Endodermal cell (in vitro differentiated cells): ENCODE measurements at places on chromosomes 7 and 10. TPM values are rescaled to one million over a fixed set of nuclear protein-coding genes. Genes with fewer than 3 reads are reported as not detected.

DNA sequence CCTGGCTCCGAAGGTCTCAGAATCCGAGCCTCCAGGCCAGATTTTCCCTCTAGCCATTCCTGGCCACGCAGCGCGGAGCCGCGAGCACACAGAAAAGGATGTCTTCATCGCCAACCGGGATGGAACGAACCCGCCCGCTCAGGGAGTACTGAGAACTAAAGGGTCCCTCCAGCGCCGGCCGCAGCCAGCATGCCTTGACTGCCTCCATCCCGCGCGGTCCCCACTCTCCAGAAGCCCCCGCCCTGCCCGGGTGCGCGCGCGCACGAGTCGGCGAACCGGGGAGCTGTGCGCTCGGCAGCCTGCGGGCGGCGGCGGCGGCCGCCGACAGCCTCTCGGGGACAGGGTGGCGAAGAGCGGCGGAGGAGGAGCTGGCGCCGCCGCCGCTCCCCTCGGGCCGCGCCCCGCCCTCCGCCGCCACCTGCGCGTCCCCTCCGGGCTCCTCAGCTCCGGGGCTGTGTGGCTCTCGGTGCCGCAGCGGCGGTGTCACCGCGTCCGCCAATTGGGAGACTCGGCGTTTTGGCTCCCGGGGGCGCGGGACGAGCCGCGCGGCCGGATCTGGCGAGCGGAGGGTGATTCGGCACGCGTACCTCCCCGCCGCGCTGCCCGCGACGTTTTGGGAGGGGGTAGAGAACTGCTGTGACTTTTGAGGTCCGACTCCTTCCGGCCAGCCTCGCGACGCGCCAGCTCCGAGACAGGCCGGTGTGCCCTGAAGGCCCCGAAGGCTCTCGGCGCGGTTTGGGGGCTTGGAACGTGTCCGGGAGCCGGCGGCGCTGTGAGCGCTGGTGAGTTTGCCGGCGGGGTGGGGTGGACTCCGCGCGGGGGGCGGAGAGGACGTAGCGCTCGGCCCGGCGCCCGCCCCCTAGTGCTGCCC, 453 bp upstream of the GALNT17 start:
- no peaks in the 10 kb centered on the region for H3K27me3 ChIP-seq
- H3K4me3 ChIP-seq, result peak overlapping the region; percentile 95
- H3K27ac ChIP-seq, result peak overlapping the region; percentile 42
- H3K36me3 ChIP-seq, result peaks cover 16% of the 10 kb centered on the region
- H3K4me1 ChIP-seq, result no peaks in the 10 kb centered on the region

SDK1 gene
- 19.5 and 23.1 TPM in 2 replicates for total RNA-seq

NSUN5 gene
- 42.1 and 43.3 TPM in 2 replicates for total RNA-seq

GRCh38 chr7:127107601-127108007, 145.1 kb downstream of the GRM8 start:
- H3K27me3 ChIP-seq, result no peaks in the 10 kb centered on the region
- no peak overlapping the region for H3K27ac ChIP-seq
- H3K36me3 ChIP-seq, result no peaks in the 10 kb centered on the region
- no peaks in the 10 kb centered on the region for H3K4me1 ChIP-seq
- H3K4me3 ChIP-seq, result no peak overlapping the region
- peak; percentile 89 for DNase-seq

- H3K4me3 ChIP-seq, result no peak overlapping the region
- H3K27ac ChIP-seq, result no peak overlapping the region
- no peaks in the 10 kb centered on the region for H3K4me1 ChIP-seq
- H3K36me3 ChIP-seq, result no peaks in the 10 kb centered on the region
- no peak for DNase-seq
Measured at GRCh38 chr10:58693919-58694318, 181.2 kb downstream of the BICC1 start.

HOXA10 gene
- not detected in 3 replicates for total RNA-seq
